ENCODE measurements at places on chromosomes 1 and 21.

DNA sequence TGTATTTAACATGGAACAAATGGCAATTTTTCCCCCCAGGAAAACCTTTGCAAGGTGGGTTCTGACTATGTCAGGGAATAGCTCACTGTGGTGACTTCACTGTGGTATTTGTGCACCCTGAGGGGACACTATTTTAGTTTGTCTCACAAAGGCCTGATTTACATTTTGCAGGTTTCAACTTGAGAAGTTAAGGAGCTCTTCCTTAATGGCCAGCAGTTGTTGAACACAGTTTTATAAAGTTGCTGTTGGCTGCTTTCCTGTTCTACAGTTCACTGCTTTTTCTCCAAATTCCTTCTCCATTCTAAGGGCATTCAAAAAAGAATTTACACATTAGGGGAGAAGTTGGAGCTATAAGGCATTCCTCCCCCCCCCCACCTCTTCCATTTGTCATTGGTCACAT, 4.6 kb downstream of the LAMC1 start:
- no peak for DNase-seq

DNA sequence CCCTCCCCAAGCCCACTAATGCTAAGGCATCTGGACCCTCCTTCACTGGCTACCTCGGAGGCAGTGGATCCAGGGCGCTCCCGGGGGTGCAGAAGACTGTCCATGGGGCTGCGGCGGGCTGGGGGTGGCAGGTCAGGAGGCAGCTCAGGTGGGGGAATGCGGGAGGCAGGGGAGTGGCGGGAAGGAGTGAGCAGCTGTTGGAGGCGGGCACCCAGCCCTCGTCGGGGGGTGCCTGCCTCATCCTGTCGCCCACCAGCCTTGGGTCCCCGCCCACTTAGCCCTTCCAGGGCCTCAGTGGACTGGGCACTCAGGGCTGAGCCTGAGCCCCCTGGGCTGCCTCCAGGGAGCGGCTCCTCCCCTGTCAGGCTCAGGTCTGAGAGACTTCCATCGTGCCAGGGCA, 10.7 kb upstream of the GATAD2B start:
- no peak for DNase-seq

GRCh38 chr21:35579520-35580293, 480.6 kb downstream of the SETD4 start:
- DNase-seq: no peak

DNA sequence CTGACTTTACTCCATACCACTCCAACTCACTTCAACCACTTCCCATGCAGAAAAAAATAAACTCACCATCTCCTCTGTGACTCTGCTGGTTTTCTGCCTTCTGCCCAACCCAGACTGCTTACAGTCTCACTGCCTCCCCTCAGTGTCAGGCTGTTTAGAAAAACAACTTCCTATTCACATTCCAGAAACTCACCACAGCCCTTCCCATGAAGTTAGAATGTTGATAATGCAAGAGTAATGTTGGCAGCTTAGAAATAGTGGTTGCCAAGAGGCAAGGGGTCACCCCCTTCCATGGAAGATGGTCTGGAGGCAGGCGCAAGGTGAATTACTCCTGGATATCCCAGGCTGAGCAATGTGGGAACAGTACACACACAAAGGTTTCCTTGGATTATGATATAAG, at the start of gene SELP:
TSS of gene SELP (minus strand) at position 119 of the 400 bp plus-strand sequence. CDS start at position 69, 50 bp downstream.
- DNase-seq: no peak

GRCh38 chr21:34897828-34898227, 151.3 kb downstream of the RUNX1 start:
- no peak for DNase-seq

GRCh38 chr21:19122356-19122755, 718.8 kb upstream of the TMPRSS15 start:
- no peak for DNase-seq

- no peak for DNase-seq
These were observed 77.4 kb downstream of the SCMH1 start for GRCh38 chr1:41164727-41165126.

GRCh38 chr21:39613041-39613934, 548 bp downstream of the B3GALT5 start:
- no peak for DNase-seq

Measured in adrenal gland (tissue), 19 donors.